Cortex of kidney (tissue), 1 donor: ENCODE measurements at places on chromosomes 11 and 22.

DNA sequence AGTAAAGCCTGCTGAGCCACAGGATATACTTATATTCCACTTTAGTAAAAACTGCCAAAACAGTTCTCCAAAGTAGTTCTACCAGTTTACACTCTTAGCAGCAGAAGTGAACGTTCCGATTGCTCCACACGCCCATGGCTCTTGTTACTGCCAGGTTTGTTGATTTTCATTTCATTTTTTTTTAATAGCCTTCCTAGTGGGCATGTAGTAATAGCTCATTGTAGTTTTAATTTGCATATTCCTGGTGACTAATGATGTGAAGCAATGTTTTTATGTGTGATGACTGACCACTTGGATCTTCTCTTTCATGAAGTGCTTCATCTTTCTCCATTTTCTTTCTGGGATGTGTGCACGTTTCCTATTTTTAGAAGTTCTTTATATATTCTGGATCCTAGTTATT lies 4.8 kb upstream of the C11orf97 start:
- DNase-seq, result no peak

DNA sequence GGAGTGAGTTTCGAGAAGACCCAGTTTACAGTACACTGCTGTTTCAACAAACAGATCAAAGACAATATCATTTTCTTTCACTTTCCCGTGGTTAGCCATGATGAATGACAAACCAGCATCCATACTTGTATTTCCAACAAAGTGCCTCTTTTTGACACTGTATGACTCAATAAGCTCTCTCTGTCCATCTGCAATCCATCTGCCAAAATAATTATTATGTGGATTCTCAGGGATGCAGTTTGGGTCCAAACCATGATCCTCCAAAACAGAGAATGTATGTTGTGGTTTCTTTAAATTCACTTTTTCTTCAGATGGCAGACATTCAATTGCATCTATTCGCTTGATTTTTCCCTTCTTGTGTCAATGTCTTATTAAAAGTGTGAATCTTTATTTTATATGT lies 37.8 kb upstream of the RASD2 start:
- no peak for DNase-seq

- no peak for DNase-seq
These were observed at the start of gene RIN1 for GRCh38 chr11:66336234-66337102. RIN1 (minus strand) TSS chr11:66336434; CDS start chr11:66336402, 32 bp downstream.

DNA sequence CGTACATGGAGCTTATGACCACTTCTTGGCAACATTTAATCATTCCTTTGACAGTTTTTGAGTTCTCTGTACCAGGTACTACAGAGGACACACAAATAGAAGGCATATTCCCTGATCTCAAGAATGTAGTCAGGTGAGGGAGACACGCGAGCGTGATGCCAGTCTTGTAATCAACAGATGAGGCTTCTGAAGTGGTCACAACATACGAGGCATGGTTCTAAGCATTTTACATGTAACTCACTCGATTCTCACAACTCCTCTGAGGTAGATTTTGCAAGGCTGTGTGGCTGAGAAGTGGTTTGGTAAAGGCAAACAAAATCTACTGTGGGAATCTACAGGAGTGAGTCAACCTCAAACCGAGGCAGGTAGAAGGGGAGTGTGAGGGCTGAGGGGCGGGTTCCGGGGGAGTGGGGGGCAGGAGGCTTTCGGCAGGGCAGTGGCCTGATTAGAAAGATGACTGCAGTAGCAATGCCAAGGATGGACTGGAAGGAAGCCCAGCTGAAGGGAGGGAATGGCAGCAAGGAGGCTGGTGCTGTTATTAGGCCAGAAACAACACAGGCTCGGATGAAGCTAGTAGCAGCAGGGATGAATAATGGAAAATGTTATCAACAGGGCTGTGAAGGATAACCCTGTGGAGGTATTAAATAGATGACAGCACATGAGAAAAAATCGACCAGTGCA lies 63.8 kb downstream of the ST14 start:
- no peak for DNase-seq

- DNase-seq, result no peak
These were observed 17.3 kb downstream of the COMMD9 start for GRCh38 chr11:36271794-36272407.

DNA sequence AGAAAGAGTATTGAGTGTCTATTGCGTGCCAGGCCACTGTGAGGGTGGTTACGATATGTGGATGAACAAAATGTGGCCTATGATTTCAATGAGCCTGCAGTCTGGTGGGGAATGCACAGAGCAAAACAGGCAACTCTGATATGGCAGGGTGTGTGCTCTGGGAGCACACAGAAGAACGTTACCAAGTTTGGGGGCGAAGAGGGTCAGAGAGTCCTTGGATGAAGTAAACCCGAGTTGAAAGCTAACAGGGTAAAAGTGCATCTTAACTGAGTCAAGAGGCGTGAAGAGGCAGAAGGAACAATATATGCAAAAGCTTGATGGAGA lies 258 bp downstream of the CFAP68 start:
- DNase-seq, result no peak

DNA sequence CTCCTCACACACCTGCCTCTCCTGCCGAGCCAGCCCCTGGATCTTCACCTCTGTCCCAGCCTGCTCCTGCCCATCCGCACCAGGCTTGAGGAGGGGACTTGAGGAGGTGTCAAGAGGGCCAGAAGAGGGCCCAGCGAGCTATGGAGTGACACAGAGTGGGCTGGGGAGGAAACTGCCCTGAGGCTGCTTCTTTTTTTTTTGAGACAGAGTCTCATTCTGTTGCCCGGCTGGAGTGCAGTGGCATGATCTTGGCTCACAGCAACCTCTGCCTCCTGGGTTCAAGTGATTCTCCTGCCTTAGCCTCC lies 21.9 kb upstream of the CDON start:
- no peak for DNase-seq

- DNase-seq, result no peak
These were observed 32.8 kb downstream of the NRXN2 start for GRCh38 chr11:64690235-64690634.

DNA sequence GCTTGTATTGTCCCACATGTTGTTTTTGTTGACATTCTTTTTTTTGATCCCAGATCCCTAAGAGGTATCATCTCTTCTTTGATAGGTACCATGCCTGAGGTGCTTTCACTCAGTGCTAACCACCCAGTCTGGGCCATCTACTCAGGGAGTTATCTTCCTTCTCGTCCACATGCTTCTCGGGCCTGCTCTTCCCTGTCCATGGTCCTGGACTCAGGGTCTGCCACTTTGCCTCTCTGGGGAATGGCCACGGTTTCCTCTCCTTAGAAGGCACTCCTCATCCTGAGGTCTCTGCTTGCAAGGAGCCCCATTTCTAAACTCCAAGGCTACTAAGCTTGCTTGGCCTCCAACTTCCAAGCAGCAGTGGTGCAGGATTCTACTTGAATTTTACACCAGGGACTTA lies 227.0 kb upstream of the NCAM1 start:
- DNase-seq, result no peak

DNA sequence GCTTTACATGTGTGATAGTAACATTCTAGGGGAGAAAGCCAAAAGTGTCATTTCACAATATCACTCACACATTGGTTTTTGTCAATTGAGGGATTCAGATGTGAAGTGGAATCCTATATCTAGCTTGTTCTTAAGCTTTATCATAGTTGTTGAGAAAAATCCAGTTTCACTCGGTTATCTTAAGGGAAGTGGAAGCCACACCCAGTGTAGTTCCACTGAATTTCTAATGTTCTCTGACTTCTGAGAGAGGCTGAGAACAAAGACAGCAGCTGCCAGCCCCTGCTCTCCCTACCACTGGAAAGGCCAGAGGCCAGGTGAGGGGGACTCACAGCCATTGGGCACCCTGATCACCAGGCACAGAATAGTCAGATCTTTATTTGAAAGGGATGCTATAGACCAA lies 53.7 kb downstream of the THAP12 start:
- no peak for DNase-seq

GRCh38 chr11:81092522-81092921 lies 1641.1 kb downstream of the FAM181B start:
- no peak for DNase-seq

GRCh38 chr22:48141301-48141700 lies 1378.9 kb downstream of the TBC1D22A start:
- DNase-seq, result no peak

DNA sequence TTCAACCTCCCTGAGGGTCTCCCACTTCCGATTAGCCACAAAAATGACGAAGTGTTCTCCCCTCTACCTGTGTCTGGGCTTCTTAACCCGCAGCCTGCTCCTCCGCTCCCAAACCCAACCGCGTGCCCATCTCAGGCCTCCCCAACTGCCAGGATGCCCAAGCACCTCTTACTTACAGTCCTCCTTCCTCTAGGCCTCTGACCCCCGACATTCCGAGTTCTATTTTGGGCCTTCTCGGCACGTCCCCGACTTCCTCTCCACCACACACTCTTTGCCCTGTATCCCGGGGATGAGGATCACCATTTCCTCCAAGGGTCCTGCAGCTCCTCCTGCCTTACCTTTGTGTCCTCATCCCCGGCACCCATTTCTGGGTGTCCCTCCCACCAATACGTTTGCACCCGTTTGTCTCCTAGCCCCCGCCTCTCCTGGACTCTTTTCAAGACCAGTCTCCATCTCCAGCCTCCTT lies 388 bp upstream of the MUS81 start:
- DNase-seq, result no peak

DNA sequence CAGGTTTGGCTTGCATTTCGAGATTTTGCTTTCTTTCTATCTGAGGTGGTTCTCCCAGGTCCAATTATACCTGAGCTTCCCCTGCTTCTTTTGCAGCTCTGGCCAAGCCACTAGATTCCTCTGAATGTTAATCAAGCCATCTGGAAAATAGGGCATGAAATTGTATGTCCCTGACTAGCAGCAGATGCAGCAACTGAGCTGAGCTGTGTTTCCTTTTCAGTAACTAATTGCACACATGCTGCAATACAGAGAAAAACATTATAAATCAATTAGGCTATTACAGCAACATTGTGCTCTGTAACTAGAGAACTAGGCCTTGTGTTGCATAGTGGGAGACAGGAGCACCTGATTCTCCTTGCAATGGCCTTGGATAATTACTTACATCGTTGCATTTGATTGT lies 408.3 kb downstream of the ETS1 start:
- DNase-seq, result no peak
